CD8-positive, alpha-beta T cell (primary cell): ENCODE measurements at places on chromosomes 1 and 21.

DNA sequence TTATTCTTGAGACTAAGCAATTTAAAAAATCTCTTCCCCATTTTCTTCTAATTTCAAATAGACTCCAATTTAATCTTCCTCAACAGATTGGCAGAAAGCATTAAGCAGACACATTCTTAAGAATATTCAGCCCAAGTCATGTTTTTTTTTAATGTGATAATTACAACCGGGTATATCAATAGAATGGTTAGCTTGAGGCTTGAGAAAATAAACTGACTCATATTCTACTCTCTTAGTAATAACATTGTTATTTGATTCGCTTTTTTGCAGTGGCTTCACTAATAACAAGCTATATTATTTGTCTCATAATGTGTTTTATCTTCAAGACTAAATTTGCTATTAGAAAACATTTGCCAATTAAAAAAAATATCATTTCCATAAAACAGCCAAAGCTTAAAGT, 488.6 kb upstream of the RGS18 start:
- no peak for DNase-seq

DNA sequence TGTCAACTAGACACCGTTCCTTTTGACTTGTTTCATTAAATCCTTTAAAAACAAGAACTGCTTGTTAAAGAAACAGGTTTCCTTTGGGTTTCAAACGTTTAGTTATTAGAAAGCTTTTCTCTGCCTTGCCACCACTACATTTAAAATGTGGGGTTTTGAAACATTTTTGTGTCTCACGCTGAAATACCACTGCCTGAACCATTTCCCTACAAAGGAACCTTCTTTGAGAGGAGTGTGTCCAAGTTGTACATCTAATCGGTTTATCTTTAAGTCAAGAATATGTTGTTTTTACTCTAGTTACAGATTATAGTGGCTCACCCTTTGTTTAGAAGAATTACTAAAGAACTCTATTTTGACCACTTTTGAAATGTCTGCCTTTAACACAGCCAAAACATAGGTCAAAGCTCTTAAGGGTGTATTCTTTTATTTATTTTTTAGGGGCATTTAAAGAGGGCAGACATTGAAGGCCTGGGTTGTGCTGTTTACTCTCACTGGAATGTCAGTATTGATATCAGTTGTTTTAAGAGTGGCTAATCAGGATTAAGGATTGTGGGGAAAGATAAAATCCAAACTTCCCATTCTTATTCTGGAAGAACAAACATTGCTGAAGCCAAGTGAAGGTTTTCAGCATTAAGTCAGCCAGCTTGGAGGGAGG, 143.4 kb downstream of the GALNT2 start:
- DNase-seq: no peak

- DNase-seq: no peak
Observed at GRCh38 chr1:119108988-119109387, 31.5 kb downstream of the WARS2 start.

DNA sequence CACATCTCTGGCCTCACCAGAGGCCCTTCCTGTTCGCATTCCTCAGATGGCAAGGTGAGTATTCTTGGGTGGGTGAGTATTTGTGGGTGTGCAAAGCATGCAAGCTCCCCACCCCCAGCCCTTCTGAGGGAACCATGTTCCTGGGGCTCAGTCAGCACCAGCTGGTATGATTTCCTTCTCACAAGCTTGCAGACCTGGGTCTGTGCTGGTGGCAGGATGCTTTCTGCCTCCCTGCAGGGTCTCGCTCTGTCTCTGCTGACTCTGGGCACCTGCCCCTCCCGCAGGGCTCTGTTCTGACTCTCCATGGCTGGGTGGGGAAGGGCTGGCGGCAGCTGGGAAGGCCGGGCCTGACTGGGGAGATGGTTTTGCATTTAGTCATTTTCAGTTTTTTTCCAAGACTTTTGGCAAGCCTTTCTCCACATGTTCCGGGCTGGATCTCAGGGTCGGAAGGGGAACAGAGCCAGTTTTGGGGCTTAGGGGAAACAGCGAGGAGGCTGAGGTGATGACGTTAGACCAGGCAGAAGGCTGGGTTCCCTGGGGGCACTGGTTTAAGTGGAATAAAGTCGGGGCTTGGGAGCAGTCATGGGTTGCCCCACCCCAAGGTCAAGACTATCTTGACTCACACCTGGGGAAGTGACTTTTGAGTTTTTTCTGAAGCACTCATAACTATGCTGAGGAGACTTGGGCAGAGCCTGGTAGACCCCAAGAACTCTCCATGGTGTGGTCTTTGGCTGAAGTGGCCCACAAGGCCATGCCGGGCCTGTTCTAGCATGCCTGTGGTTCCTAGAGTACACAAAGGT, 6.2 kb downstream of the RASSF5 start:
- no peak for DNase-seq

DNA sequence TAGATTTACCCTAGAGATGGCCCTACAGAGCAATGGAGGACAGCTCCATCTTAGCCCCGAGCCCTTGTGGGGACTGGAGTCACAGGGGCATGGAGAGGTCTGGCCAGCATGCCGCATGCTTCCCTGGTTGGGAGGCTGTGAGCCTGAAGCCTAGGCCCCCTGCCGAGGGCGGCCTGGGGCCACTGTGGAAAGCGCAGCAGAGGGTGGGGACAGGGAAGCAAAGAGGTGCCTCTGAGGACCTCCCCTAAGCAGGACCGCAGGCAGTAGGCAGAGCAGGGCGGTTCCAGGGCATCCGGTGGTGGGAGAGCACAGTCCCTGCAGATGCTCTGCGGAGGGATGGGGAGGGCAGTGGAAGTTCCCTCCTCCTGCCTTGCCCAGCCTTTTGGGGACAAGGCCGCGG, 26.5 kb upstream of the PEF1 start:
- DNase-seq: no peak

- no peak for DNase-seq
Observed at GRCh38 chr1:156489166-156489934, 11.2 kb downstream of the MEF2D start.

- peak; percentile 7 for DNase-seq
Observed at GRCh38 chr1:241985787-241986186, 13.1 kb downstream of the MAP1LC3C start.

GRCh38 chr1:83931658-83932253, 67.2 kb downstream of the TTLL7 start:
- DNase-seq: no peak

- no peak for DNase-seq
Observed at GRCh38 chr1:206568779-206569352, 43.4 kb downstream of the EIF2D start.

- DNase-seq: no peak
Observed at GRCh38 chr21:25640202-25640942, 1.3 kb downstream of the JAM2 start.

DNA sequence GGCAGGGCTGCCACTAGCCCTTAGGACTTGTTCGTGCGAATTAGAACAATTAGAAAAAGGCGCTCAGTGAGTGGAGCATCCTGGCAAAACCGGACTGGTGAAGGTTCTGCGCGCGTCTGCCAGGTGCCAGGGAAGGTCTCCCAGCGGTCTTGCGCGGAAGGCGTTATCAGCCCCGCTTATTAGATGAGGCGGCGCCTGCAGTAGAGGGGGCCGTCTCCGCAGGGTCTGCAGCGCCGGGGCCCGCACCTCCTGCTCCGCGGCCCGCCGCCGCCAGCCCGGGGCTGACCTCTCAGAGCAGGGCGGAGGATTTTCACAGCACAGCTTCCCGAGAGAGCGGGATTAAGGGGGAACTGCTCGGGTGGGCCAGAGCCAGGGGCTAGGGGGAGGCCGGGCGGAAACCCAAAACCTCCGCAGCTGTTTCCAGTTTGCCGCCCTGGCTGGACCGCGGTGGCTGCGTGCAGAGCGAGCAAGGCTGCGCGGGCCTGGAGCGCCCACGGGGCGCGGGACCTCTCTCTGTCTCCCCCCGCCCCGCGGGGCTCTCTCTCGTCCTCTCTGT, 155.2 kb downstream of the FOXD2 start:
- DNase-seq: no peak

DNA sequence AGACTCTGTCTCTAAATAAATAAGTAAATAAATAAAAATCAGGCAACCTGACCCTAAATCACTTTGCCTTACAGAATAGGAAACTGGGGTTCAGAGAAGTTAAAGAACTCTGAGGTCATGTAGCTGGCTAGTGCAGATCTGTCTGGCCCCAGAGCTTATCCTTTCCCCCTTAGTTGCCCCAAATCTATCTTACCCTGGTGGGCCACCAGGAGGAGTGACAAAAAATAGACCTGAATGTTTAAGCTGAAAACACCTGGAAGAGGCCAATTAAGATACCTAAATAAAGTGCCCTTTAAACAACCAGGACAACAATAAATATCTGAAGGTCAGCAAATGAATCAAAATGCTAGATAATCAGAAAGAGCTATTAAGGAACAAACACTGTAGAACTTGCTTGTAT, 59.7 kb downstream of the TEX35 start:
- DNase-seq: no peak

- no peak for DNase-seq
Observed at GRCh38 chr1:106502659-106503058, 553.8 kb upstream of the PRMT6 start.

DNA sequence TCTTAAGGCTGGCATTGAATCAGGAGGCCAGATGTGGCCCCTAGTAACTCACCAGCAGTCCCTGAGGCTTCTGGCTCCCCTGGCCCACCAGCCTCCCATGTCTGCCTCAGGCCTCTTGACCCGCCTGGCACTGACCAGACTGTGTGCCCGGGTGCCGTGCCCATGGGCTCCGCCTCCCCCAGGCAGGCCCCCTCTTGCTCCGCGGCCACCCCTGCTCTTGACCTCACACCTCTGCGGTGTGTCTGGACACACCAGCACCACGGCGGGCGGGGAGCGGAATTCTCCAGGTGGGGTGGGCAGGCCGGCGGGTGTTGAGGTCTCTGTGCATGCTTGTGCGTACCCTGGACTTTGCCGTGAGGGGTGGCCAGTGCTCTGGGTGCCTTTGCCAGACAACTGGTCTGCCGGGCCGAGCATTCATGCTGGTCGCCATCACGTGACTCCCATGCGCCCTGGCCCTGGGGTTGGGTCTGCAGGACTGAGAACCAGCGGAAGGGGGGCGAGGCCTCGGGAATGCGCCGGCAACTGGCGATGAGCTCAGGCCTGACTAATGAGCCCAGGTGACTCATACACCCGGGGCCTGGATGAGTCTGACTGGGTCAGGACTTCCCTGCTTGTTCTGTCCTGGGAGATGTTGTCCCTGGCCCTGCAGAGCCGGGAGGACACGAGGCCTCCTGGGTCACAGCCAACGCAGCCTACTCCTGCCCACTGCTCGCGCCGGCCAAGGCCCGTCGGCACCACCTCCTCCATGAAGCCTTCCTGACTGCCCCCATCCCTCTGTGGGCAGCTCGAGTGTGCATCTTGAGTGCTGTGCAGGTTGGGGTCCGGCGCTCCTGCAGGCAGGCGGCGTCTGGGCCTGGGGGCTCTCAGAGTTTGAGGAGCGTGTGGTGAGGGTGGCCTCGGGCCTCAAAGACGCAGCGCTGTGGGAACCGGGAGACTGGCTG, 22.6 kb downstream of the COL18A1 start:
- DNase-seq: no peak
